ENCODE measurements at places on chromosomes 3 and 15.
A peak's percentile ranks its signal among the peaks of the same experiment; 100 is the strongest.

DNA sequence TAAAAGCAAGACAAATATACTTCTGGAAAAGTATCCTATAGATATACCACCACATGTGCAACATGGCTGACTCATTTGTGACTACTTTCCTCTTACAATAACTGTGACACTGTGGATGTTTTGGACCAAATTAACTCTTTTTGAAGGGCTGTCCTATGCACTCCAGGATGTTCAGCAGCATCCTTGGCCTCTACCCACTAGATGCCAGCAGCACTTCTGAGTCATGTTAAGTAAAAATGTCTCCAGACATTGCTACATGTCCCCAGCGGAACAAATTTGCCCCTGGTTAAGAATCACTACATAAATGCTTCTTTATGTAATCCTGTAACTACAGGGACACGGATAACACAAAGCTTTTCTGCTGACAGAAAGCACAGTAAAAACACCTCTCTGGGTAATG lies 32.0 kb downstream of the RUVBL1 start:
- no peak for DNase-seq

- no peak for DNase-seq
Measured at GRCh38 chr3:176431038-176431418, 766.3 kb downstream of the TBL1XR1 start.

DNA sequence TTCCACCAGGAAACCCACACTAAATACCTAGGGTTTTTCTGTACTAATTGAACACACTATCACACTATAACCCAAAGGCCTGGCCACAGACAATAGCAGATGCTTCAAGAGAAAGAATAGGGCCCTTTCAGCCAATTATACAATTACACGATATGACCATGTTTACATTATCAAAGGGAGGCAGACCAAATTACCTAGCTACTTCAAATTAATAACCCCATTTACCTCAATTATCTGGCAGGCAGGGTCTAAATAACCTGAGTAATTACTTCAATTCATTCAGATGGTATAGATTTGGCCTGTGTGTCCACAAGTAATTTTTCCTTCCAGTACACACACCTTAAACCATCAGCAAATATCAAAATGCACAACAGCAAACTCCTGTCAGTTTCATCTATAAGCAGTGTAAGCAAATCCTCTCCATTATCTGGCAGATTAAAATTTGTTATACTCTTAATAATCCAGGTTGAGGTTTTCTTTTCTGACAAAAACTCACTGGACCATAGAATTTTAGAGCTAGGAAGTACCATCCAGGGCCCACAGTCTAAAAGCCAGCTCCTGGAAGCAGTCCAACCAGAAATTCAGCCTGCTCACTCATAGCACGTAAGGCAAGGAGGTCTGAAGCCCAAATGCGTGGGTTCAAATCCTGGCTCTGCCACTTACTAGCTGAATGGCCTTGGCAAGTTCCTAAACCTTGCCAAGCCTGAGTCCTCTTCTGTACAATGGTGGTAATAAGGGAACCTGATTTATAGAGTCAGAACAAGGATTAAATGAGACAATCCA lies 51.8 kb downstream of the RFTN1 start:
- no peak for DNase-seq

GRCh38 chr3:10198761-10199649 lies 34.3 kb downstream of the IRAK2 start:
- DNase-seq, result peak; percentile 40

GRCh38 chr3:87167628-87168456 lies 59.3 kb upstream of the CHMP2B start:
- no peak for DNase-seq

DNA sequence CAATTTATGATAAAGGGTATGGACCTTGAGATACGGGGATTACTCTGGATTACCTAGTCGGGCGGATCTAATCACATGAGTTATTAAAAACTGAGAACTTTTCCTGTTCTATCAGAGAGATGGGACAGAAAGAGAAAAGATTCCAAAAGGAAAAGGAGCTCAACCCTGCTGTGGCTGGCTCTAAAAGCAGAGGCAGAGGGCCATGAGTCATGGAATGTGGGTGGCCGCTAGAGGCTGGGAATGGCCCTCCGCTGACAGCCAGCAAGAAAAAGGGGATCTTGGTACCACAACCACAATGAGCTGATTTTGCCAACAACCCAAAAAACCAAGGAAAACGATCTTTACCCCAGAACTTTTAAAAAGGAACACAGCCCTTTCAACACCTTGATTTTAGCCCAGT lies 210.0 kb downstream of the MAGI1 start:
- no peak for DNase-seq

GRCh38 chr3:120081719-120082118 lies 12.5 kb downstream of the GSK3B start:
- DNase-seq, result no peak

- DNase-seq, result no peak
Measured at GRCh38 chr15:44804298-44805046, 68.1 kb downstream of the TRIM69 start.

GRCh38 chr3:25000971-25001591 lies 427.0 kb upstream of the RARB start:
- no peak for DNase-seq

DNA sequence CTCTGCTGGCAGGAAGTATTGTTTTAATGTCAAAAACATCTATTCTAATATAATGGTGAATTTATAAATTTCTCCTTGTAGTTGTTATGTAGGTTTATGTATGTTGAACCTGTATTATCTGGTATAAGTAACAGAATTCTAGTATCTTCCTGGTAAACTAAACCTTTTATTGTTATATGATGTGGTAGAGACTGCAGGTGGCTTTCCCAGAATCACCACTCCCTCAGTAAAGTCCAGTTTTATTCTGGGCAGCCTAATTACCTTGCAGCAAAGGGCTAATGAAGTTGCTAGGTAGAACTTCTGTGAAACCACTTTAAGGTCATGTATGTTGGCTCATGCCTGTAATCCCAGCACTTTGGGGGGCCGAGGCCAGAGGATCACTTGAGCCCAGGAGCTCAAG lies 15.6 kb downstream of the CSNK1G1 start:
- no peak for DNase-seq

DNA sequence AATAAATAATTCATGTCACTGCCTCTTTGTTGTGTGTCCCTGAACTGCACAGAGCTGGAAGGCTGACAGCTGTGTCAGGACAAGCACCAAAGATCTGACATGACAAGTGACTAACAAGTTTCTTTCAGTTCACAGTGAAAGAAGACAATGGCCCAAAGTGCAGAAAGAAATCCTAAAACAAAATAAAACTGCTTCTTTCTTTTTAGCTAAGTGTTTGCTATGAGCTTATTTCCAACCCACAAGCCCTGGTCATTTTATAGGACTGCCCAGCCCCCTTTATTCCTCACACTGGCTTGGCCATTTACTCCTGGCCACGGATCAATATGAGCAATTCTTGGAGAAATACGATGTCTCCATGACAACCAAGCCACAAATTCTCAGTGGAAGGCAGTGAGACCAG lies 238.5 kb downstream of the WDR72 start:
- DNase-seq, result no peak

DNA sequence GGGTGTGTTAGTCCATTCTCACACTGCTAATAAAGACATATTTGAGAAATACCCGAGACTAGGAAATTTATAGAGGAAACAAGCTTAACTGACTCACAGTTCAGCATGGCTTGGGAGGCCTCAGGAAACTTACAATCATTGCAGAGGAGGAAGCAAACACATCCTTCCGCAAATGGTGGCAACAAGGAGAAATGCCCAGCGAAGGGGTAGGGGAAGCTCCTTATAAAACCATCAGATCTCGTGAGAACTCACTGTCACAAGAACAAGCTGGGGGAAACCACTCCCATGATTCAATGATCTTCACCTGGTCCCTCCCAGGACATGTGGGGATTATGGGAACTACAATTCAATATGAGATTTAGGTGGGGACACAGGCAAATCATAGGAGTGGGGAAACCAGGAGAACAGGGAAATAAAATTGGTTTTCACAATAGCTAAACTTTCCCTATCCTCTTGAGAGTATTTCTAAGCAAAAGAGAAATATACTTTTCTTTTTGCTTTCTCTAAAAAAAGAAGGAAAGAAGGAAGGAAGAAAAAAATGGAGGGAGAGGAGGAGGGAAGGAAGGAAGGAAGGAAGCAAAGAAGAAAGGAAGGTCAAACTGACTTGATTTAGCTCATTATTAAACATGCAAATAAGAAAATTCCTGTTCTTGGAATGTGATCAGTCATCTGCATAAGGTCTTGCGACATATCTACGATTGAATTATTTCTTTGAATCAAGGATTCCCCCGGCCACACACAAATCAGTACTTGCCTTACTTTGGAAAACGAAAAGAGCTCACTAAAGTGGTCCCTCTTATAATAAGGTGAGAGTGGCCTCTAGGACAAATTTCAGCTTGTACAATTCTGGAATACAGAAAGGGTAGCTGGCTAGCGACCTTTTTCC lies 75.2 kb downstream of the LIPC start:
- DNase-seq, result no peak

DNA sequence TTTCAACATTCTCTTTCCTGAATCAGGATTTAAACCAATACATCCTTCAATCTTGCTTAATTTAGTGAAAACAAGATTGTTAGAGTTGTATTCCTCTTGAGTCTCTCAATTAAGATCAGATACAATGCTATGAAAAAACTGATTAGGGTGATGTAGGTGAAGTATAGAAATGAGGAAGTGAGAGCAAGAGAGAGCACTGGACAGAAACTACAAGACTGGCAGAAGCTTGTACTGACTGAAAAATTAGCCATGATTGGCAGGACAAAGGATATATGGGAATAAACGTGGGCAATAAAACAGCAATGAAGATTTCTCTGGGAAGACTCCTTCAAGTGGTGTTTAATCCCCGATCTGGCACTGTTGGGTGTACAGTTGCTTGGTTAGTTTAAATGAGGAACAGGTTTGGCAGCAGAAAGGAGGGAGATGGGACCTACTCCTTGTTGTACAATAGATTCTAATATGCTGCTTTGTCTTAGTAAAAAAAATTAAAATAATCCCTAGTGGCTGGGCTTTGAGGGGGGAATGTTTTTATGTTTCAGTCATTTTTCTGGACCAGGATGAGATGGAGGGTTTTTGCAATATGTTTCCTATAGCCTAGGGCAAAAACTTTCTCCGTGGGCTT lies 252.7 kb downstream of the SLC9A9 start:
- DNase-seq, result no peak

DNA sequence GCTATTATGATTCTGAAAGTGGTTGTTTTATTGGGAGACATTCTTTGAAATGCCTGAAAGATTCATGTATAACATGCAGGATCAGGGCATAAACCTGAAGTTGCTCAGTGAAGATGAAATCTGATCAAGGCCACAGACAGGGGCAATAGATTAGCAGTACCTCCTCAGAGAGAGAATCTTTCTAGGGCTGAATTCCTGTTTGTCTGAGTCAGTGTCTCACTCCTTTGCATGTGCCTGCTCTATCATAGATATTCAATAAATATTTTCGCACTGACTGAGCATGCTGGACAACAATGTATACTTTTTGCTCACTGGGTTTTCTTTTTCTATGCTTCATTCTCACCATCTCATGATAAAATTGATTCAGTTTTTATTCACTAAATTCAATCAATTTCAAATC lies 49.8 kb upstream of the PFN2 start:
- DNase-seq, result no peak

DNA sequence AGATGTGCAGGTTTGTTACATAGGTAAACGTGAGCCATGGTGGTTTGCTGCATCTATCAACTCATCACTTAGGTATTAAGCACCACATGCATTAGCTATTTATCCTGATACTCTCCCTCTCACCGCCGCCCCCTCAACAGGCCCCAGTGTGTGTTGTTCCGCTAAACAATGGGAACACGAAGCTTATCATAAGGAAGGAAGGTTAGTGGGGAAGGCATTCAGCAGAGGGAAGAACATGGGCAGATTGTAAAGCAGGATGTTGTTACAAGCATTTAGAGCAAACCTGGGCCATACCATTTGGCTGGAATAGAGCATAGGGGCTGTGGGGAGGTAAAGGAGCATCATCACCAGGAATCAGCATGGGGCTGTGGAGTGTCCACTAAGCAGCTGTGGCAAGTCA lies 111.8 kb downstream of the SSR3 start:
- no peak for DNase-seq
